ENCODE measurements at places on chromosomes 13 and 19.

DNA sequence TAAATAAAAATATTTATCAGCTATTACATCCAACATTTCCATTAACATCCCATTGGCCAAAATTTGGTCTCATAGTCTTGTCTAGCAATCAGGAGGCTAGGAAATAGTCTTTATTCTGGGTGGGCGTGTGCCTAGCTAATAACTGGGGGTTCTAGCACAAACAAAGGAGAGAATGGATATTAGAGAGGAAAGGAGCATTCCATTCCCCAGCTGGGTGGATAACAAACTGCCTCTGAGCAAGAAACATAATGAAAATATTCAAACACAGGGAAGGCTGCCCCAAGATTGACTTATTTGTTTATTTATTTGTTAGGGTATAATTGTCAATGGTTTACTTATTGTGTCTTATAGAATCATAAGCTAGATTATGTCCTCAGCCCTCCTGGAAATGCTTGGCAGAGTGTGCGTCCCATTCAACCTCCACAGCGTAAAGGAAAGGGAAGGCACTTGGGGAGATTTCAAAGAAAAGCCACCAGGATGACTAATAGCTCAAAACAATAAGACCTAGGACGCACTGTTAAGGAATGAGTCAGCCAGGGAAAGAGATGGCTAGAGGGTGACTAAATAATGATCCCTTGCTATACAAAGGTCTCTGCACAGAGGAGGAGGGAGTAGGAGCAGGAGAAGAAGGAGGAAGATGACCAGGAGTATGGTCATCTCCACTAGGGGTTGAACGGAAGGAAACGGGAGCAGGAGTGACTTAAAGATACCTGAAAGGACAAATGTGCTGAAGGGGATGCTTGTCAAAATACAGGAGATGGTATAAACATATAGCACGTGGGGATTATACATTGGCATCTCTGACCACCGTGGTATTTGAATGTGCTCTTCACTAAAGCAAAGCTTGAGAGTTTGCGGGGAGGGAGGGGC, 23.5 kb upstream of the USP12 start:
- DNase-seq: no peak

GRCh38 chr19:3482507-3483225, 575 bp downstream of the SMIM44 start:
- no peak for DNase-seq

DNA sequence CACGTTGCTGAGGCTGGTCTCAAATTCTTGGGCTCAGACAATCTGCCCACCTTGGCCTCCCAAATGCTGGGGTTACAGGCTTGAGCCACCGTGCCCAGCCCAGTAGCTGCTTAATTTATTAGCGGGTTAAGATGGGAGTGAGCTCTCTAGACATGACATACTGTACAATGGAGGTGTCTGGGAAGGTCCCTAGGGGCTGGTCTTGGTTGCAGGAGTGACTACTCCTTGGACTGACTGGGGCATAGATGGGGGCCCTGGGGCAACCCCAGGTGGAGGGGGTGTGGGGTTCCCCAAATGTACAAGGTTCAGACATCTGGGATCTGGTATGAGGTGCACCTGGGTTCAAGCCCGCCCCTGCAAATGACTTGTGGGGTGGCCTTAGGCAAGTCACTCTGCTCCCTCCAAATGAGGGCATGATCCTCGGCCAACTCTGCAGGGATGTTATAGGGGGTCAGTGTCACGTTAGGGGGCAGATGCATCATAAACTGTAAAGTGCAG, 12.8 kb downstream of the CIB3 start:
- DNase-seq: no peak

DNA sequence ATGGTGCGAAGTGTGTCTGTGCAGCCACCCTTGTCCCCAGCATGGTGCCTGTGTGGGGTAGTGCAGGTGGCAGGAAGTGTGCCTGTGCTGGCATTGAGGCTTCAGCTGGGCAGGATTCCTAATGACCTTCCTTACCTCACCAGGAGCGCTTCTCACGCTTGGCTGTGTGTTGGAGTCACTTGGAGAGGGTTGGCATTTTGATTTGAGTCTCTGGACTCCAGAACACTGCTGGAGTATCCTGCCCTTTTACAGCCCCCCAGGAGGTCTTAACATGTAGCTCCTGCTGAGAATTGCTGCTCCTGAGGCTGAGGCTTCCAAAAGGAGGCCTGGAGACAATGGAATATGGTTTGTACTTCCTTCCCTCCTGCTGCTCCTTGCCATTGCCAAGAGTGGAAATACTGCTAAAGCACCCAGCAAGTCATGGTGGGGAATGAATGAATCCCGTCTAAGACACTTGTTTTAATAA, 87.1 kb downstream of the ARHGEF7 start:
- no peak for DNase-seq

GRCh38 chr13:43303033-43303729, 279.8 kb downstream of the DNAJC15 start:
- no peak for DNase-seq

DNA sequence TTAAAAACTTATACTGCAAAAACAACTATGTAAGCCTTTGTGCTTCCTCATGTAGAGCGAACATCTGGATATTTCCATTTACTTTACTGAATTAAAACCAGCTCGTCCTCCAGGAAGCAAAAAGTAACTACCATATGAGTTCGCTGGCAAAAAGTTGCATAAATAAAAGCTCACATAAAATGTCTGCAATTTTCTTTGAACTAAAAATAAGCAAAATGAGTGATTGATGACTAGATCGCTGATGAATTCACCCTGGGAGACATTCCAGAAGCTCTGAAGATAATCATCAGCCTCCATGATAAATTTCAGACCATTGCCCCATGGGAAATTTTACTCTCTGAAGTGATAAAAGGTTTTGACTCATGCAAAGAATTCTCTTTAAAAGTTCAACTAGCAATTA, 67.3 kb upstream of the SACS start:
- no peak for DNase-seq

- DNase-seq: no peak
Measured at GRCh38 chr13:76014406-76015318, 378.5 kb downstream of the LMO7 start.

GRCh38 chr13:25132751-25133390, 36.9 kb downstream of the PABPC3 start:
- DNase-seq: no peak

GRCh38 chr19:53507523-53508442, 30.2 kb upstream of the ZNF331 start:
- DNase-seq: no peak

DNA sequence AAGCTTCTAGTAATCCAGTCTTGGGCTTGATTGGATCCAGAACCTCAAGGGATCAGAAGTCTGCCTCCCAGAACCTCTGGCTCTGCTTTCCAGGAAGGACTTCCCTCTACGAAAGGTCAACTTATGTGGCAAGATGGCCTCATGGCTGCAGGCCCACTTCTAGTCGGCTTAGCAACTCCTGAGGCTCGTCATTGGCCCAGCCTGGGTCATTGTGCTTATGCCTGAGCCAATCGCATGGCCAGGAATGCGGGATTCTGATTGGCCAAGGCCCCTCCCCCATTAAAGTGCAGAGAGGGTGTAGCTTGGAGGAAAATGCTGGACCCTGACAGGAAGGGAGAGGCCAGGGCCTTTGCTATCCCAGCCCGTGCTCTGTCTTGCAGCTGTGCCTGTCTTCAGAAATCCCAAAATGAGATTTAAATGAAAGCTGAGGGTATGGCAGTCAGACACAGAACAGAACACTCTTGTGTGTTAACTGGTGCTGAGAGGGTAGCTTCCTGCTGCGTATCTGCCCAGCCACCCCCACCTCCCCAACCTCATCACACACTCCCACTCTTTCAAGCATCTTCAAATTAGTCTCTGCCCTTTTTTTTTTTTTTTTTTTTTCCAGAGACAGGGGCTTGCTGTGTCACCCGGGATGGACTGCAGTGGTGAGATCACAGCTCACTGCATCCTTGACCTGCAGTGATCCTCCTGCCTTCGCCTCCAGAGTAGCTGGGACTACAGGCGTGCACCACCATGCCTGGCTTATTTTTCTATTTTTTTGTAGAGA, 5.5 kb upstream of the CCNE1 start:
- no peak for DNase-seq

- DNase-seq: no peak
Measured at GRCh38 chr13:82747291-82747690, 1135.0 kb downstream of the SLITRK1 start.

GRCh38 chr13:110705356-110705825, 525 bp downstream of the CARS2 start:
- DNase-seq: no peak

DNA sequence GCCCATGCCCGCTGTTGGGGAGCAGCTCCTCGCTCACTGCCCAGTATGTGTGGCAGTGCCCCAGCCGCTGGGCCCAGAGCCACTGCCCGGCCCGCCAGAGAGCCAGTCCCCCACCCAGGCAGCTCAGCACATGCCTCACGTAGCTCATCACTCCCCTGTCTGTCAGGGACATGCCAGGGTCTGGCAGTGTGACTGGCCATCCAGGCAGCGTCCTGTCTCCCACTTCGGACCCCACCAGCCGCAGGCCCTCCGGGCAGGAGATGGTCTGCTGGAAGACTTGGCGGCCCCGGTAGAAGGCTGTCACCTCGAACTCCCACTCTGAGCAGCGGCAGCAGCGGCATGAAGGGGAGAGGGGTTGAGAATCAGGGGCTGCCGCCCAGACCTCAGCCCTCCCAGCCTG, 3.6 kb downstream of the IRF3 start:
- no peak for DNase-seq

- no peak for DNase-seq
Measured at GRCh38 chr13:74442751-74443150, 308.5 kb upstream of the KLF12 start.

DNA sequence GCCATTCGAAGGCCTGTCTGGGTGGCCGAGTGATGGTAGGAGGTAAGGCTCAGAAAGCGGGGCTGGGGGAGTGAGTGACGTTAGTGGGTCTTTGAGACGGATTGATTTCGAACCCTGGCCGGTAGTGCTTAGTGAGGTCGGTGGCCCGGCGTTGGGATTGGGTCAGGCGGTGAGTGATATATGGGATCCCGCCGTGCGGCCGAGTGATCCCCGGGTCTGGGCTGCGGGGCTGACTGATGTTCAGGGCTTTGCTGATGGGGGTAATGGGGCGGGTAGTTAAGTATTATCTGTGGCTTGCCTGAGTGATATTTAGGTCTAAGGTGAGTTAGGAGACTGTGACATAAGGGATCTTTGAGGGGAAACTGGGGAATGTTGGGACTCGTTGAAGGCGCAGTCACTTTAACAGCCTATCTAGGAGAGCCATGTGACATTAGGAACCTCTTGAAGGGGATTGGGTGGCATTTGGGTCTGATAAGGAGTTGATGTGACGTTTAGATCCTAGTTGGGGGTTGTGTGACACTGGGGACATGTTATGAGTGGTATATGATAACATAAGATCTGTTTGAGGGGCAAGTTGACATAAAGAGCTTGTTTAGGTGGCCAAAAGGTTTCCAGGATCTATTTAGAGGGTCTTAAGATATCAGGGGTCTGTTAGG, 543 bp downstream of the PSMC4 start:
- no peak for DNase-seq

- no peak for DNase-seq
Measured at GRCh38 chr19:40666803-40667438, 23.5 kb downstream of the NUMBL start.

GRCh38 chr13:95185851-95186250, 115.4 kb downstream of the ABCC4 start:
- DNase-seq: peak; percentile 12

Data from activated naive CD8-positive, alpha-beta T cell treated with anti-CD3 and anti-CD28 coated beads, Interleukin-2, amount 50 U/mL, for 24 hours (primary cell).